T-helper 2 cell (primary cell): ENCODE measurements at places on chromosomes 16 and 17.

GRCh38 chr16:10752843-10753523 lies 9.3 kb downstream of the NUBP1 start:
- DNase-seq: no peak

GRCh38 chr17:61662741-61663140 lies 71.7 kb upstream of the NACA2 start:
- DNase-seq: peak; percentile 17

DNA sequence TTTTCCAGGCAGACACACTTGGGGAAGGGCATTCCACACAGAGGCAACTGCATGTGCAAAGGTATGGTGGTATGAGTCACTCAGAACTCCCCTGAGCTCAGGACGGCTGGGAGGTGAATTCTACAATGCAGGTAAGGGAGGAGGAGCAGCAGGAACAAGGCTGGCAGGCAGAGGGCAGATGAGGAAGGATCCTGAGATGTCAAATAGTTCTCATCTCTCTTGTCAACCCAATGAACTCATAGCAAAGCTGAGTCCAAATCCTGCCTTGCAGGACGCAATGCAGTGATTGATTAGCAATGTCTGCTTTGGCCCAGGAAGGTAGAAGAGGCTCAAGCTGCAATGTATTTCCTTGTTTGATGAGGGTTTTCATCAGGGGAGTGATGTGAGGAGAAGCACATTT lies 243.5 kb downstream of the XYLT1 start:
- no peak for DNase-seq

DNA sequence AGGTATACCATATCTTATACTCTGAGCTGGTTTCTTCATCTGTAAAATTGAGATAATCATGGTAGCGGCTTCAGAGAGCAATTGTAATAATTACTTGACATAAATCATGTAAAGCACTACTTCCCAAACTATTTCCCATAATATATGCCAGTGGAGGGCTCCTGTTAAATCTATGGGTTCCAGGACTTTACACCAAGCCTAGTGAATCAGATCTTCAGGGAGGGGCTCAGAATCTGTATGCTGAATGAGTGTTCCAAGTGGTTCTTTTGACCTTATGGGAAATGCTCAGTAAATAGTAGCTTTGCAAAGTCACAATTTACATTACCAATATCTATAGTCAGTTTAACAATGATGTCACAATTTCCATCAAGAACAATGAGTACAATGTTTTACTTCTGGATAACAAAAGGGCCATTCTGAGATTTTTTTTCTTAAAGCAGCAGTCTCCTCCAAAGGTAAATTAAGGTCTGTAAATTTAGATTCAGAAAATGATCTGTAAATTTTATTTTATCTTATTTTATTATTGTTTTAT lies 50.9 kb upstream of the NLK start:
- no peak for DNase-seq
